CD4-positive, alpha-beta T cell treated with Interferon alpha-2 for 1 hour (primary cell): ENCODE measurements at places on chromosomes 1 and 21.

GRCh38 chr1:53617382-53617781, 121.6 kb downstream of the GLIS1 start:
- DNase-seq, result no peak

GRCh38 chr1:51523931-51524330, 4.9 kb upstream of the EPS15 start:
- no peak for DNase-seq

DNA sequence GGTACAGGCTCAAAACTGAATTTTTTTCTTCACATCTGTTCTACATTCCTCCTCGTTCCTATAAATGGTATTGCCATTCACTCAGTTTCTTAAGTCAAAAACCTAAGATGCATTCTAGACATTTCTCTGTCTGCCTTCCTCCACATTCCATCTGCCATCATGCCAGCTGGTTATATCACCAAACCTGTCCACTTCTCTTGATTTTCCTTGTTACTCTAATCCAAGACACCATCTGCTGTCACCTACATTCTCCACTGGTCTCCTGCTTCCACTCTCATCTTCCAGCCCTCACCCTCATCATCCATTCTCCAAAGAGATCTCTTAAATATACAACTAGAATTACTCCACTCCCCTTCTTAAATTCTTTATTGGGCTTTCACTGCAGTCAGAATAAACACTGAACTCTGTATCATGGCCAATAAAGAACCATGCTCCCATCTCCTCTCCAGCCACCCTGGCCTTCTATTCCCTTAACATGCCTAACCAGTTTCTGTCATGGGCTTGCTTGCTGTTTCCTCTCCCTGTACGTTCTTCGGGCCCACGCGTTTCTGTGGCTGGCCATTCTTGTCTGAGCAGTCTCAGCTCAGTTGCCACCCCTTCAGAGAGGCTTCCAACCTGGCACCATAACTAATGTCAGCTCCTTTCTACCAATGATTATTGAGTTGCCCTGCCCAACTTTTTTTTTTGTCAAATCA, 278.3 kb downstream of the ST6GALNAC3 start:
- DNase-seq, result no peak

- no peak for DNase-seq
Measured at GRCh38 chr1:167584581-167584980, 31.0 kb upstream of the CREG1 start.

GRCh38 chr1:162944974-162945674, 84.1 kb upstream of the CCDC190 start:
- DNase-seq, result no peak
